ENCODE measurements at places on chromosomes 6 and 20.

- no peaks in the 10 kb centered on the region for H3K27me3 ChIP-seq
- no peak overlapping the region for H3K4me3 ChIP-seq
- no peaks in the 10 kb centered on the region for H3K36me3 ChIP-seq
- peak; percentile 79 for DNase-seq
Measured at GRCh38 chr20:6636209-6637159, 131.0 kb upstream of the BMP2 start.

DNA sequence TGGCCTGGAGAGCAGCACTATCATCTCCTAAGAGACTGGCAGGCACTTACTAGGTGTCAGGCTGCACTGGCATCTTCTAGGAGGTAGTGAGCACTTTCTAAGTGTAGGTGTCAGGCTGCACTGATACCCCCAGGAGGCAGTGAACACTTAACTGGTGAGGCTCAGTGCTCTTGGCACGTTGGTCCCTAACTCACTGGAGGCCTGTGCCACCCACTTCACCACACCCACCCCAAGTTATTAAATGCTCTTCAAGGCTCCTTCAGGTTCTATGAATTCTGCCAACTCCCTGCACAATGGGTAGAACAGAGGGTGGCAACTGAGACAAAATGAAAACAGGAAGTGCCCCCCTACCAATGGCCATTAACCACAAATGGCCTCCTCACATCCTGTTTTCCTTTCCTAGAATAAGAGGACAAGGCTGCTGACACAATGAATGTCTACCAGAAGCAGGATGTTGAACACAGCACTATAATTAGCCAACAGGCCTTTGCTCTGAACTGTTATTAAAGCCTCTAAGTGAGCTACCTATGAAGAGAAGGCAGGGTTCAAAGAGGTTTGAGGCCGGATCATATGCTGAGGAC lies 29.4 kb downstream of the NCOA5 start:
- H3K4me3 ChIP-seq: no peak overlapping the region
- peaks cover 28% of the 10 kb centered on the region for H3K4me1 ChIP-seq
- H3K27ac ChIP-seq: peak overlapping the region; percentile 54
- peaks cover 30% of the 10 kb centered on the region for H3K27me3 ChIP-seq
- peak; percentile 68 for DNase-seq

GRCh38 chr6:139600919-139601475 lies 226.5 kb upstream of the CITED2 start:
- no peak overlapping the region for H3K27ac ChIP-seq
- H3K4me3 ChIP-seq: no peak overlapping the region
- no peak for DNase-seq
- H3K4me1 ChIP-seq: peaks cover 14% of the 10 kb centered on the region

DNA sequence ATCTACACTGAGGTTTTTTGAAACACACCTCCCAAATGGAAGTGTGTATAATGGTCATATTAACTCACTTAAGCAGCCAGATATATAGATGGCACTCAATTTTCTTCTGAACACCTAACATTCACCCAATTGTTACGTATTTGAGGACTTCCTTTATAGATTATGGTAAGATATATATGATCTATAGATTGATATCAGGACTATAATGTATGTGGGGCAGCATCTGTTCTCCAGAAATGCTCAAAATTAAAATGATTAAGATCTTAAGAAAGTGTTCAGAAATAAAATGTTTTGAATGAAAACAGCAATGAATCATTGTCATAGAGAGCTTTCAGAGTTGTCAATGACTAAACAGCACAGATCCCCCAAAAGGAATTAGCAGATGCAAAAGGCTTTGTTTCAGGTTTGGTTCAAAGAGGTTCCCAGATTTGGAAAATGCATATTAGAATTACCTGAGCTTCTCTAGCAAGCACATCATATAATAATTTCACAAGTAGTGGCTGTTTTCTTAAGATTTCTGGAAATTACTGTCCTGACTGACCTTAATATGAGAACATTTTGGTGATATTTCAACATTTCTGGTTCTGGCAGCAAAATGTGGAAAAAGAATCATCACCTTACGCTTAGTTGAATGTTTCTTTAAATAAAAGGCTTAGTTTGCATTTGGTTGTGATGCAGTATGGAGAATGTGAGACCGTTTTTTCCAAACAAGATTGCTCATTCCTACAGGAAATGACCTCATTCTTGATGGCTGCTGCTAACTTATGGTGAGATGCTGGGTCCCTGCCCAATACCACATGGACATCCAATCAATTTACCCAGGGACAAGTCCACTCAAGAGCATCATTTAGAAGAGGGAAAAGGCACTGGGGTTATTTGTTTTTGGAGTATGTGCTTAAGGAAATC lies 31.5 kb downstream of the TRAF3IP2 start:
- peaks cover 14% of the 10 kb centered on the region for H3K4me1 ChIP-seq
- H3K36me3 ChIP-seq: peaks cover 14% of the 10 kb centered on the region
- H3K27ac ChIP-seq: peak overlapping the region; percentile 73
- DNase-seq: peak; percentile 94
- no peaks in the 10 kb centered on the region for H3K27me3 ChIP-seq

DNA sequence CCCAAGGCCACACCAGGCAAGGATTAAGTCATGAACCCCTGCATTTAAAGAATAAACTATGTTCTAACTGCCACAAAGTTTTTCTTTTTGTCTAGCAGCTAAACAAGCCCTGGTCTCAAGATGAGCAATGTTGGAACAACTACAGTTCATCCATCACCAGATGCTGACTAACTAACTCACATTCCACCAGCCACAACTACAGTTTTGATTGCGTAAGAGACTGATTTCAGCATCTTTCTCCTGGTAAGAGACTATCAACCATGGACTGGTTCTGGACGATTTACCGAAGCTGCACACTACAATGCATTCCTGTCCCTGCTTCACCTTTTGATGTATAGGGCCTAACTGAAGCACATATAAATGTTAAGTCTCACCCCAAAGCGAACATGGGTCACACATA lies 43.0 kb downstream of the F13A1 start:
- no peaks in the 10 kb centered on the region for H3K36me3 ChIP-seq
- H3K27ac ChIP-seq: no peak overlapping the region
- H3K27me3 ChIP-seq: no peaks in the 10 kb centered on the region
- H3K4me3 ChIP-seq: no peak overlapping the region
- DNase-seq: no peak

GRCh38 chr6:133568970-133569889 lies 319.7 kb upstream of the TCF21 start:
- no peaks in the 10 kb centered on the region for H3K36me3 ChIP-seq
- H3K4me3 ChIP-seq: peak overlapping the region; percentile 42
- no peaks in the 10 kb centered on the region for H3K4me1 ChIP-seq
- H3K27ac ChIP-seq: no peak overlapping the region
- DNase-seq: peak; percentile 84

DNA sequence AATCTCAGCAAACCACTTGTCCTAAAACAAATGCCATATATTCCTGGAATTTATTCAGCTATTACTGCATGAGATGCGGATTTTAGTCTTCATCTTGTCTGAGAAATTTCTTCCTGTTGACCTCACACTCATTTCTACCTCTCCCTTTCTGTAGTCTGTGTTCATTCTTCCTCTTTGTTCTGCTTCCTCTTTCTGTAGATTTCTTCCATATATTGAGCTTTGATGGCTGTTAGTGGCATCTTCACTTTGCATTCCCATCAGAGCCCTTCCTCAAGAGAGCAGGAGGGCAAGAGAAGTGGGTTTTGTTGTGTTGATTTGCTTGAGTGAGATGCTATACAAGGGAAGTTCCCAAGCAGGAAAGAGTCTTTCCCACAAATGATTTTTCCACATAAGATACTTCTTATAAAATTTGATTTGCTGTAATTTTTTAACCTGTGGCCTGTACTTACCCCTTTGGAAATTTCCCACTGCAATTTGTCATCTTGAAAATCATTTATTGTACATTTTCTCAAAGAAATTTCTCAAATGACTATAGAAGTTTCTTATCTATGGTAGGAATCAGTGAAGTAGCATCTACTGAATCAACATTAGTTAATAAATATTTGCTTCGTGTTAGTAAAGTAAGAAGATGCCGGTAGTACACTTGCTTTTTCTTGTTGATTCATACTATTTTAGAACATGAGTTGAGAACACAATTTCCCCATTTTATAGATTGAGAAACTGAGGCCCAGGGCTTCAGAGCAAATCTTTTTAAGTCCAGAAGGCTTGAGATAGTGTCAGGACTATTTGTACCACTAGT lies 43.8 kb downstream of the MAP3K4 start:
- no peak for DNase-seq
- H3K27me3 ChIP-seq: no peaks in the 10 kb centered on the region
- no peak overlapping the region for H3K4me3 ChIP-seq
- peaks cover 11% of the 10 kb centered on the region for H3K36me3 ChIP-seq
- no peak overlapping the region for H3K27ac ChIP-seq
